ENCODE measurements at places on chromosomes 4 and X. TPM values are rescaled to one million over a fixed set of nuclear protein-coding genes. Genes with fewer than 3 reads are reported as not detected.

DNA sequence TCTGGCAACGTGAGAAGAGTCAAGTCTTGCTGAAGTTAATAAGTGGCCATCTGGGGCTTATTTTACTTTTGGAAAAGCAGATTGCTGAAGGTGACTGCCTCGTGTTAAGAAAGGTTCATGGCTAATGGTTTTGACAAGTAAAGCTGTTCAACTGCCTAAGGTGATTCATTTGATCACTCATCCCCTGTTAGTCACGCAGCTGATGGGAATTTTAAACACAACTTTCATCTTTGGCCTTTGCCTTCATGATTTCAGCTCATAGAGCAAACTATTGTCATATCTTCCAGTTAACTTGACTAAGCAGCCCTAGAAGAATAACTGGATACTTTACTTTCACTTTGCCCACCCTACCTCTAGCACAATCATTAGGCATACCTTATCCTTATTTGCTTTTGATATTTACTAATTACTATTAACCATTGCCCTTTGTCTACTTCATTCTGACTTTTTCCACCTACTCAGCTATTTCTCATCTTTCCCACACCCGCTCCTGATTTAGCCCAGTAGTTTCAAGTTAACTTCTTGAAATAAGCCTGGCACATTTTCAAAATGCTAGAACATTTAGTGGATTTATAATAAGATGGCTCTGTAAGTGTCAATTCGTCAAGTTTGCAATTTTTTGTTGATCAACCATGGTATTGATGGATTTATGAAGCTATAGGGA is 170.6 kb upstream of the S100G start:
- DNase-seq, result no peak

GRCh38 chrX:106899276-106899675 is 3.9 kb downstream of the RIPPLY1 start:
- DNase-seq, result no peak

GRCh38 chr4:108834166-108834834 is 71.4 kb upstream of the ETNPPL start:
- DNase-seq, result no peak

DNA sequence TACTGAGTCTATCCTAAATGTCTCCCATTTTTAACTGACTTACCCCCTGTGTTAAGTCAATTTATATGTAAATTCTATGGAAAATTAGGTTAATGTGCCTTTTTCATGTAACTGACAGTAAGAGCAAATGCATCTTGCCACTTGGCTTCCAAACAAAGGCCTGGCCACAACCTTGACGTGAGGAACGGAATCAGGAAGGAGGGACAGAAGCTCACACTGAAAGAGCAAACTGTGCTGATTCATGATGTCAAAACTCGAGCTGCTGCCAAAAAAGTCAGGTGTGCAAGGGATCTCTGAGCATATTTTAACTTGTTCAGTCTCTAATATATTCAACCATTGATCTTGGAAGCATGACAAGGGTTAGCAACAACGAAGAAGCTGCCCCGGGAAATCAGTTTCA is 35.8 kb downstream of the GPM6A start:
- DNase-seq, result peak; percentile 6

GRCh38 chr4:75698963-75699228 is 25.5 kb upstream of the USO1 start:
- DNase-seq, result no peak

- DNase-seq, result no peak
Observed at GRCh38 chrX:38206036-38206435, 14.6 kb downstream of the SRPX start.

DNA sequence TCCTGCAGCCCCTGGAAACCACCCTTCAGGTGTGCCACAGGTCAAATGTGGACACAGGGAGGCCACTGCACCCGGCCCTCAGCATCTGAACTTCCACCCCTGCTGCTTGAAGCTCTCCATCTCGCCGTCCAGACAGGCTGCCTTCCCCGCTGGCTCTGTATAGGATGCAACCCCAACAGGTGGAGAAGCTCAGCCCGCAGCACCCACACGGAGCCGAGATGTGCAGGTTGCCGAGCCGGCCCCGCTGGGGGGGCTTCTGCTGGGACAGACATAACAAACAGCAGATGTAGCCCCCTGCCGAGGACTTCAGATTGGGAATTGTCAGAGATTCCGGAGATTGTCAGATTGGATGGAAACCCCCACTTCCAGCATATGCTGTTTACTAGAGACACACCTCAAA is 20.5 kb downstream of the TMEM187 start:
- no peak for DNase-seq

DNA sequence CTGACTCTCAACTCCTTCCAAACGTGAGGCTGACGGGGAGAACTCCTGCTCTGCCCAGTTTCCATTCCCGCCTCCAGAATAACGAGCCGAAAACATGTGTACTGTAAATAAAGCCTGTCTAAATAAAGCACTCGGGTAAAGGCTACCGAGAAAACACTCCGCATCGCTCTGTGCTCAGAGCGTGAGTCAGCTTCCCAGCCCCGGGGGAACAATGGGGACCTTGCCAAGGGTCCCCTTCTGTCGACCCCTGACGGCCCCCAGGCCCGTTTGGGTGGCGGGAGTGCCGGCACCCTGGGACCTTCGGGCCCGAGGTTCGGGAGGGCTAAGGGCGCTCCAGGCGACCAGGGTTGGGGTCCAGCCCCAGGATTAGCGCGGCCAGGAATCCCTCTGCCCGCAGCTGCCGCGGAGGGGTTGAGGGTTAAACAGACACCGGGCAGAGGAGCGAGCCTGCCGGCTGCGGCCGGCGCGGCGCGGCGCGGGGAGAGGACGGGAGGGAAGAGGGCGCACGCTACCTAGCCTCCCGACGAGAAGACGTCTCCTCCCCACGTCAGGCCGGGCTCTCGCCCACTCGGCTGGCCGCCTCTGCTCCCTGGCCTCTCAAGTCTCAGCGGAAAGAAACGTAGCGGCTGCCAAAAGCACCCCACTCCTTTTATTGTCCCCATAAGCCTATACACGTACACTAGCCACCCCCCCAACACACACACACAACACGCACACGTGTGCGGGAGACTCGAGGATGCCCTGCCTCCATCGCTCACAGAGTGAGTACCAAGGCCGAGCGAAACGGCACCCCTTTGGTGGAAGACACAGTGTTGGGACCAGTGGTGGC is 85.5 kb downstream of the BCOR start:
- DNase-seq, result peak; percentile 9

GRCh38 chr4:181143250-181143854 is 1099.8 kb upstream of the TENM3 start:
- peak; percentile 78 for DNase-seq

The PDGFC gene
- total RNA-seq, result 22.0 TPM

The MMRN1 gene
- 304 TPM for total RNA-seq

The SUPT20HL1 gene
- total RNA-seq, result not detected

The S100P gene
- total RNA-seq, result not detected

The RGS12 gene
- total RNA-seq, result 116 TPM

DNA sequence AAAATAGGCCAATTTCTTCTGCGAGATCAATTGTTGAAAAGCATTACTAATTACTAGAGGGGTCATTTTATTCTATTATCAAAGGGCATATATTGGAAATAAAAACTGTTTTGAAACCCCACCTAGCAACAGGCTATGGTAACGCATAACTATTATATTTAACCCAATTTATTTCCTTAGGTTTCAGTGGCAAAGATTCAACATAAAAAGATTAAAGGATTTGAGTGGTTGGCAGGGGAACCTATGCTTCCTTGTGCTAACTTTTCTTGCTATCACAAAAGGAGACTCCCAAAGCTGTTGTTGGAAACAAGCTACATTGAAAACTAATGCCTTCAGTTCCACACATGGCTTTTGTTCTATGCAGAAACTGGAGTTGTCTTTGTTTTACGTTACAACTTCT is 166.9 kb upstream of the KLF3 start:
- no peak for DNase-seq

The TSPAN6 gene
- 52.2 TPM for total RNA-seq

DNA sequence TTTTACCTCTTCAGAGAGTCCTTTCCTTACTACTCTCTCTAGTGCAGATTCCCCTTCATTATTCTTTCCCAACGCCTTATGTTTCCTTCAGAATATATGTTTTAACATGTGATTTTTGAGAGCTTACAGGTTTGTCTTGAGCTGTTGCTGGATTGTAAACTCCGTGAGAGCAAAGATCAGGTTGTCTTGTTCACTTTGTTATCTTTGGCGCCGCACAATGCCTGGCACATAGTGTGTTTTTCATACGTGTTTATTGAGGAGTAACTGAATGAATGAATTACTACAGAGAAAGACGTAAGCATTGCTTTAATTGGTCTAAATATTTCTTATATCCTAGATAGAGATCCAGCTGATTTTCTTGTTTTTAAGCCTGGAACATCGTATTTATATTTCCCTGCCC is 80.5 kb upstream of the SLC4A4 start:
- DNase-seq, result no peak

DNA sequence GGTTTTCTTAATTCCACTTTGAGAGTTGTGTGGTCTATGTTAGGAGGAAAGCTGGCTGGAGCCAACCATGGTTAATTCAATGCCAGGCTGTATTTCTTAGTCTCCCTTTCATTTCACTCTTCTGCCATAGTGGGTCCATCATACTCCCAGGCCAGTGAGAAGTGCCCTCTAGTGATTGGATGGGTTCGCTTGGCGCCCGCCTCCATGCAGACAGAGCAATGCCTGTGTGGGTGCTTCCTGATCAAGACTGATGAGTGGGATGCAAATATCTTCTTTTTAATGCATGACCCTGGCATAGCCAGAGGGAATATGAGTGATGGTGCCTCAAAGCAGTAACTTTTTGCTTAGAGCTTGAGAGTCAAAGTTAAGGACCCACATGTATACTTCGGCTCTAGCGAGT is 6.4 kb downstream of the BMX start:
- no peak for DNase-seq

DNA sequence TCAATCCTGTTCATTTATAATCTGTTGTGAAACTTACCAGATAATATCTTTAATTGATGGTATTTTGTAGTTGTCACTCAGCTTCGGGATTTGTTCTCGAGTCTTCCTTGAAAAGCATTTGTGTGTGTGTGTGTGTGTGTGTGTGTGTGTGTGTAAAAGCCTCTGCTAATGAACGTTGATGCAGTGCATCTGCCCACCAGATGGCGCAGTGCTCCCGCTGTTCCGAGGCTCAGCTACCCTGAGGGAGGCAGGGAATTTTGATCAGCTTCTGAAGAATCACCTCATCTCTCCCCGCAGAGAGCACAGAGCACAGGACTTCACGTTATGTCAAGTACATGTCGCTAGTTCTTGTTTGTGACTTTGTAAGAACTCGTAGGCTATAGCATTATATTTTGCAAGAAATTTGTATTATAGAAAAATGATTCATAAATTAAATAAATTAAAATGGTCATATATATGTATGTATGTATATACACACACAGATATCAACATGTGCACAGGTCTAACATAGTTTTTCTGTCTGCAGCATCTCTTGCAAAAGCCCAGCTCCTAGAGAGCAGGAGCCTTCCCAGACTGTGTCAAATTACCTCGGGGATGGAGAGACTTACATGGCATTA is 316.7 kb upstream of the IGFBP7 start:
- DNase-seq, result peak; percentile 78

DNA sequence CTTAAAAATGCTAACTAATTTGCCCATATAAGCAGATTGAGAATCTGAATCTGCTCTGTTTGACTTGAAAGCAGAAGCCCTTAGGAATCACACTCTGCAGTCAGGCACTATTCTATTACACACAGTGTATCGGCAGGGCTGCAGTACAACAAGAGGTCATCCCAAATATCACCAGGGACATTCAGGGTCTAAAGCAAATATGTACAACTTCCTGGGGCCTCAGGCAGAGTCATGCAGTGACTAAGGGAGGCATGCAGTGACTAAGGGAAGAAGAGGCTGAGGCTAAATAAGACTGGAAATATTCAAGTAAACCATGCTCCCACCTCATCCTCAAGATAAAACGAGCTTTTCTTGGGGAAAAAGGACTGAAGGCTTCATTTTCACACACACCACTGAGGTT is 20.9 kb downstream of the MAPK10 start:
- no peak for DNase-seq

The MXRA5 gene
- 4.3 TPM for total RNA-seq

The FAT4 gene
- total RNA-seq, result 92.8 TPM

DNA sequence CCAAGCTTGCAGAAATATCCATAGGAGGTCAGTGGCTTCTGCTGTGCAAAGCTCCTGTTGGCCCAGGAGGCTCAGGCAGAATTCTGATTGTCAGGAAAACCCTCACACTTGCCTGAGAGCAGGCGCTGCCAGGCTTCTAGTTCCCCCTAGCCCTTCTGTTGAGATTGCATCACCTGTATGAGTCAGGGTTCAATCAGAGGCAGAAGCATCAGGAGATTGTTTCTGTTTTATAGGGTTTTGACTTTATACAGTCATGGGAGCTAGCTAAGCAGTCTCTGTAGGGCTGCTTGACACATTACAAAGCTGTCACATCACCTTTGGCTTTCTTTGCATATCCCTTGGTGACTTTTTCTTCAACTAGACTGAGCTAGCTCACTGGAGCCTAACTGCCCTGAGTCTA is 27.8 kb downstream of the DIPK2B start:
- DNase-seq, result no peak

DNA sequence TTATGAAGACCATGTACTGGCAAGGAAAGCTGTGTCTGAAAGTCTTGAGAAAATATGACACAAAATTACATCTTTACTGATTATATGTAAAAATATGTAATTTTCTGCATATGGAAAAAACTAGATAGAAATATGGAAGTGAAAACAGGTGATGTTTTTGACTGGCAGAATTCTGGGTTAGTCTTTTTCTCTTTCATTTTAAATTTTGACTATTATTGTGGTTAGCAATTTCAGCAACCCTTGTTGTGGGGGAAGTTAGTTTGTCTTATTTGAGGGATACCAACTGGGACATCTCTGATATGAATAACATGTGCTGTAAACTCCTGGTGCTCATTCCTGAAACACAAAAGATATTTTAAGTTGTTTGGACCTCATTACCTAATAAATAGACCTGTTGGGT is 49.9 kb upstream of the CPEB2 start:
- DNase-seq, result no peak

- DNase-seq, result no peak
Observed at GRCh38 chr4:57405359-57405758, 295.2 kb upstream of the IGFBP7 start.

Data from endothelial cell (in vitro differentiated cells).